Spleen (tissue), 13 donors: ENCODE measurements at places on chromosomes 5 and 9. TPM values are rescaled to one million over a fixed set of nuclear protein-coding genes. Genes with fewer than 3 reads are reported as not detected.

GRCh38 chr5:118989816-118990215 lies 1.5 kb upstream of the DTWD2 start:
- DNase-seq = no peak
- H3K4me3 ChIP-seq = no peak overlapping the region
- H3K27me3 ChIP-seq = no peaks in the 10 kb centered on the region
- H3K36me3 ChIP-seq = no peaks in the 10 kb centered on the region
- H3K27ac ChIP-seq = no peak overlapping the region

Gene ZNF366
- total RNA-seq = 17.2 TPM

- H3K36me3 ChIP-seq = peaks cover 78% of the 10 kb centered on the region
- DNase-seq = no peak
- H3K4me1 ChIP-seq = no peaks in the 10 kb centered on the region
- no peaks in the 10 kb centered on the region for H3K27me3 ChIP-seq
- no peak overlapping the region for H3K27ac ChIP-seq
Observed at GRCh38 chr9:406886-407654, 192.4 kb downstream of the DOCK8 start.

DNA sequence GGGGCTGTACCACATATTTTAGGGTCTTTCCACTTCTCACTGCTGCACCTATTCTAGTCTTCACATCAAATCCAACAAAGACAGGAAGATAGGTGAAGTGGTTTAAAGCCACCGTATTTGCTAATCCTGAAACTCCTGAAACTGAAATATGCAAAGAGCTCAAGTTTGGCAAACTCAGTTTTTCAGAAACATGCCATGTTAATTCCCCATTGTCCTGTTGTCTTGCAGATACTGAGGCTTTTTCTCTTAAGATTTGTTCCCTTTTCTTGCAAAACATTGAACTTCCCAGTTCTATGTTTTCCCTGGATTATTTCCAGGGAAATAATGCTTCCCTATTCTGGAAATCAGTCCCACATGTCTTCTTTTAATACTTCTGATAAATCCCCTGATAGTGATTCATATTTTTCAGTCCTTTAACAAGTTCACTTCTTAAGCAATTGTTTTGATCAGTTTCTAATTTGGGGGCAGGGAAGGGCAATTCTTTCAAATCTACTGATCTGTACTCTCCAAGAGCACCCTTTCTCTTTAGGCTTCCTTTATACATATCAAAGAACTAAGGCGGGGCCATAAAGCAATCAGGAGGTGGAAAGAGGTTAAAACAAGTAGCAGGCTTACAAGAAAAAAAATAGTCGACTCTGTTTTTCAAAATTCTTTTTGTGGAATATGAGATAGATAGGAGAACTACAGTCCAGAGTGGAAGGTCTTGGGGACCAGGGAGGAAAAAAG lies 648.5 kb downstream of the BNC2 start:
- no peaks in the 10 kb centered on the region for H3K36me3 ChIP-seq
- H3K4me3 ChIP-seq = no peak overlapping the region
- no peak for DNase-seq
- H3K27me3 ChIP-seq = no peaks in the 10 kb centered on the region
- no peak overlapping the region for H3K27ac ChIP-seq

Gene PCA3
- not detected for total RNA-seq
